AG08395 (cell line): ENCODE measurements at places on chromosomes 11 and 22.

GRCh38 chr11:62340269-62340901 is 3.1 kb downstream of the ASRGL1 start:
- peak; percentile 57 for DNase-seq

DNA sequence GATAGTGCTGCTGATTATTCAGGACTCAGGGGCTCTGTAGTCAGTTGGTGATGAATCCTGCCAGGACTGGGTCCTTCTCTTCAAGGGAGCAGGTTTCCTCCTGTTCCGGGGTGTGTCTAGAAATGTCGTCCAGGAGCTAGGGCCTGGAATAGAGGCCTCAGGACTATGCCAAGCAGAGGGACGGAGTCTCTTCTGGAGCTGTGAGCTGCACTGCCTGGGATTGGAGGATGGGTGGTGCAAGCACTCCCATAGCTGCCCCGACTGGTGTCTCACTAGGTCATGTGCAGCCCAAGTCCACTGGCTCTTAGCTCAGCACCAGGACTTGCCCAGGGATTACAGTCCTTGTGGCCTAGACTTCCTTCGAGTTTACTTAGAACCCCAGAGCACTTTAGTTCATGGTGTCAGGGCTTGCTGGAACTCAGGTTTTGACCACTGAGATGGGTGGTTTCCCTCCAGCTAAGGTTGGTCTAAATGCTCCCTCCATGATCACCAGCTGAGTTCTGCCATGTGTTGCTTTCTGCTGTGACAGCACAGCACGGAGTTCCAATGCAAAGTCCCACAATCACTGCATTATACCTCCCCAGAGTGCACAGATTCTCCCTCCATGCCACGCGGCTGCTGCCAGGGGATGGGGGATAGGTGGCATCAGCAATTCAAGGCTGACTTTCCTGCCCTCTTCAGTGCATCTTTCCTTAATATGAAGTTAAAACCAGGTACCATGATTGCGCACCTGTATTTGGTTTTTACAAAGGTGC is 42.6 kb upstream of the SHANK2 start:
- no peak for DNase-seq

DNA sequence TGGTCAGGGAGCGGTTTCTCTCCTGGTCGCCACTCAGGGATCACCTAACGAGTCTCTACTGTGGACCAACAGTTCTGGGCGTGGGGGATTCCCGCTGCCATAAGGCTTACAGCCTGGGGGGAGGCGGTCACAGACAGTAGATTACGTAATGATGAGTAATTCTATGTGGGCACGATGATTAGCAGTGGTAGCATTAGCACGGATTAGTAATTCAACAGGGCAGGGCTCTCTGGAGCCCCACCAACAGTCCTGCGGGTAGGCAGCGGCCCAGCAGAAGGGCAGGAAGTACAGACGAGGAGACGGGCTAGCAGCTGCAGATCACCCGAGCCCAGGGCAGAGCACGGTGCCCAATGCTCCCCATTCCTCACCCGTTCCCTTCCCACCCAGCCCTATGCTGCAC is 3.6 kb downstream of the SHISAL1 start:
- DNase-seq: peak; percentile 97

GRCh38 chr11:35215945-35216344 is 77.0 kb downstream of the CD44 start:
- no peak for DNase-seq
